ENCODE measurements at places on chromosomes 6 and 20.
A peak's percentile ranks its signal among the peaks of the same experiment; 100 is the strongest.

DNA sequence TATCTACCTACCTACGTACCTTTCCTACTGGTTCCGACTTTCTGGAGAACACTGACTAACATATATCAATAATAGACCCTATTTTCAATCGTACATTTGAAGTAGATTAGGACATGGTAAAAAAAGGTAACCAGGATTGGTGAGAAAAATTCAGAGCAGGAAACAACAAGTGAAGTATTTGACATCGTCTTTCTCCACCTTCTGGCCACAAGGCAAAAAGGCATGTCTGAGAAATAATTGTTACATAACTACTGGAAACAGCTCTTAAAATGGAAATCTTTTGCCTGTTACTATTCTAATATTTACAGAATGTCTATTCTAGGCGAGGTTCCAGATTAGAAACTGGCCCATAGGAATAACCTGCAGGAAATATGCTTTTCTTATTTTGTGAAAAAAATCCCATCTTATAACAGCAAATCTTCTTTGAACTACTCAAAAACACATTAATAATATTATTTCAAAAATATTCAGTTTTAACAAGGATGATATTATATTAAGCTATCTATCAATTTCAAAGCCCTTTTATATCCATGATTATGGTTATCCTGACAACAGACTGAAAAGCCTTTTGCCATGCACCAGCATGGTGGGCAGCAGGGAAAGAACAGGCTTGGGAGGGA is 80.8 kb downstream of the RCAN2 start:
- DNase-seq, result no peak

- no peak for DNase-seq
Observed at GRCh38 chr6:27091661-27092315, 155.7 kb upstream of the PRSS16 start.

- DNase-seq, result peak; percentile 24
Observed at GRCh38 chr6:167141667-167142432, 15.9 kb downstream of the GPR31 start.

DNA sequence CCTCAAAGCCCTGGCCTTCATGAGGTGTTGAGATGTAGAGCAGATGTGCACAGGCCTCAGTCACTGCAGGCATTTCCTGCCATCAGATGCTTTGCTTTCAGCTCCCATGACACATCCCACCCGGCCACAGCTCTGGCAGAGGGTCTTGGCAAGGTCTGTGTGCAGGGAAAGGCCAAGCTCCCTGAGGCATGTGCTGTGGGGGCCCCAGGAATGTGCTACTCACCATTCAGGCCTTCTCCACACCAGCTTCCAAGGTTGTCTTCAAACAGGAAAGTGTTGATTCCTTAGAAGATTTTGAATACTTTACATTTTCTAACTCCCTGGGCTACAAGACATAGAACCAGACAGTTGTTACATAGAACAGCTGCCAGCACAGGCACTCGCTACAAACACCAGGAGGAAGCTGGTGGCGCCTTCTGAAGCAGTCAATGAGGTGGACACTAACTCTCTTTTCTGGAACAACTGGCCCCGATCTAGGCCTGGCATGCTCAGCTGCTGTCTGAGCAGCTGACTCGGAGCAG is 27.8 kb downstream of the CASS4 start:
- no peak for DNase-seq

GRCh38 chr6:44851176-44851575 is 463.7 kb downstream of the CDC5L start:
- no peak for DNase-seq

GRCh38 chr6:90294989-90295853 is 1.4 kb downstream of the BACH2 start:
- DNase-seq, result peak; percentile 77

GRCh38 chr6:86045038-86045437 is 402.4 kb upstream of the SYNCRIP start:
- DNase-seq, result no peak

GRCh38 chr6:130841128-130841728 is 14.0 kb downstream of the SMLR1 start:
- DNase-seq, result no peak

DNA sequence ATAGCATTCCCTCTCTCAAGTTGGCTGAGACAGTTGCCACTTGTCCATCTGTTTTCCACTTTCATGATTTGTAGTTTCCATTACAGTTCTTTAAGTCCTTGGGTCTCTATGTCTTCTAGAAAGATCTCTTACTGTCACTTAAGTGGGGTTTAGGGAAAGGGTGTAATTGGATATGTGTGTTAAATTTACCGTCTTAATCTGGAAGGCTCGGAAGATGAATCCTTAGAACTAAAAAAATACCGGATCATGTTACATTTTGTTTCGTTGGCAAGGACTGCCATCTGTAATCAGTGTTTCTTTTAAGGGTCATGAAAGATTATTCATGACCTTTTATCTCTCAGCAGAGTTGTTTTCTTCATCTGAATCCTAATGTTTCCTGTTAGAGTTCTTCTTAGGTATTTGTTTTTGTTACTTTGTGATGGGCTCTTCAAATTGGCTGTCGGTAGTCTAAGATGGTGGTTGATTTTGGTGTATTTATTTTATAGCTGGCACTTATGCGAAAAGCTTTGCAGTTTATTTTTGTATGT is 21.8 kb upstream of the BTBD3 start:
- no peak for DNase-seq

- no peak for DNase-seq
Observed at GRCh38 chr6:134309983-134310605, 7.8 kb downstream of the SGK1 start.

- no peak for DNase-seq
Observed at GRCh38 chr20:39913274-39913673, 775.8 kb downstream of the MAFB start.

GRCh38 chr6:141541581-141542324 is 591.0 kb upstream of the GJE1 start:
- DNase-seq, result no peak

DNA sequence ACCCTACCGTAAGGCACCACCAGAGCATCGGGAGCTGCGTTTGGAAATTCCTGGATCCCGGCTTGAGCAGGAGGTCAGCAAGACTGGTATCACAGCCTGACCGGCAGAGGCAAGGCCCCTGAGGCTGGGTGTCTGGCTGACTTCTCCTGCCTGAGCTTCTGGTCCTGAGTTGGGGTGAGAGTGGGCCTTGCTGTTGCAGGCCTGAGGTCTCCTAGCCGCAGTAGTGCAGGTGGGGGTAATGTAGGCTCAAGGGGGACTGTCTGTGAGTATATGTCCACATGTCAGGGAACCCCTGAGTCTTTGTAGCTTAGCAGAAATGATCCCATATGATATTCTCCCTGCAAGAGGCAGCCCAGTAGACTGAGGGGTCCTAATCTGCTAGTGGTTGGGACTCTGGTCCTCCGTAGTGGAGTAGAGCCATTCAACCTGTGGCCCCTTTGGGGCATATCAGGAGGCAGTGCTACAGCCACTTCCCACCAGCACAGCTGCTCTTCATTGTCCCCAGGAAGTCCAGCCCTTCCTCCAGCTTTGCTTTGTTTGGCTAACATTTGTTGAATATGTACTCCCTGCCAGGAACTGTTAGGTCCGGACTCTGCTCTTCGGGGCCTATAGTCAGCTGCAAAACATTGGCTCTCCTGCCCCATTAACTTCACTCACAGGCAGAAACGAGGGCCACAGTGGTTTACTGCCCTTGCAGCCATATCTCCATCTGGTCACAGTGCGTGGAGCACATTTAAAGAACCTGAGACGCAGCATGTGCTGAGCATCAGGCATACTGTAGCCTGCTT is 10.9 kb downstream of the LRRC73 start:
- DNase-seq, result no peak

DNA sequence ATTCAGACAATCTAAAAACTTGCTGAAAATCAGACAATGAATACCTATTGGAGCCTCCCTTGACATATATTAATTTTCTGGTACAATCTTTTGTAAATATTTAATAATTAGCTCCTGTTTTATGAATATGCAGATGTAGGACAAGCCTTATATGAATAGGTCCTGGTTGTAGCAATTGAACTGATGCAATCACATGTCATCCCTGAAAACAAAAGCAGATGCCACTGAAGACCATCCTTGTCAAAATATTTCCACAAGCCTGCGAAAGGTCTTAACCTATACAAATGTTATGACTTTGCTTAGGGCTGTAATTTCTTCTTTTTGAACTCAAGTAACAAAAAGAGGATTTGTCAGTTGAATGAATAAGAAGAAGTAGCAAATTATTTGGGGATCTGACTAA is 722.1 kb downstream of the EYS start:
- no peak for DNase-seq

DNA sequence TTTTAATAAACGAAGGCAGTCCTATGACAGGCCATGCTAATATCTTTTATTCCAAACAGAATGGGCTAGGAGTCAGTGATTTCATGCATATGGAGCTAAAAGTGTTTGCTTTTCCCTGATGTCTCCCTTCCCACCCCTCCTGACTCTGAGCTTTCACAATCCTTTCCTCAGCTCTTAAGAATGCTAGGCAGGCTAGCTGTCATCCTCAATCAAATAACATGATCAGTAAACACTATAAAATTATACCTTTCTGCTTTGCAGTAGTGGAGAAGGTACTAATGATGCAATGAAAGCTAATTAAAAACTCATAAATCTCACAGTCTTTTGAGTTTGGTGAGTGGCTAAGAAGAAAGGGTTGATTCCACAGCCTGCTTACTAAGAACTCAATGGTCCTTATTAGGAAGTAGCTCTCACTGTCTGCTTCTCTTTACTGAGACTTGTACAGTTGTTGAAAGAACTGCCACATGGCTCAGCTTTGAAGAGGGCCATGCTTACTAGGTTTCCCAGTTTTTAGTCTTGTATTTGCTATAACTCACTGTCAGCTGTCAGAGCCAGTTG is 250.9 kb upstream of the JAG1 start:
- no peak for DNase-seq

GRCh38 chr6:125811259-125811658 is 20.5 kb downstream of the NCOA7 start:
- DNase-seq, result no peak

DNA sequence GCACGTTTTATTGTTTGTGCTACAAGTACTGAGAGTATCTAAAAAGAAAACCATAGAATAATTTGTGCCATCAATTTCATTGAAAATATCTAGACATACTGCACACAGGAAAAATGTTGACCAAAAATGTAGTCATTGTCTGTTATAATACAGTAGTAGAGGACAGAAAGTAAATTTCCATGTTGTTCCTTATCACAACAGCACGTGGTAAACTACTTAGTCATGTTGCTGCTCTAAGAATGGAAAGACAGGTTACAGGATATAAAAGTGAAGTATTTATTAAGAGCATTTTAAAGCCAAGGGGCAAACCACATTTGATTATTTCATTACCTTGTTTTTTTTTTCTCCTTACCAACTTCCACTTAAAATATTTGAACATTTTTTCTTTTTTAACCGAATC is 89.0 kb upstream of the CEP85L start:
- DNase-seq, result no peak

GRCh38 chr6:34043359-34043758 is 102.5 kb downstream of the GRM4 start:
- no peak for DNase-seq

DNA sequence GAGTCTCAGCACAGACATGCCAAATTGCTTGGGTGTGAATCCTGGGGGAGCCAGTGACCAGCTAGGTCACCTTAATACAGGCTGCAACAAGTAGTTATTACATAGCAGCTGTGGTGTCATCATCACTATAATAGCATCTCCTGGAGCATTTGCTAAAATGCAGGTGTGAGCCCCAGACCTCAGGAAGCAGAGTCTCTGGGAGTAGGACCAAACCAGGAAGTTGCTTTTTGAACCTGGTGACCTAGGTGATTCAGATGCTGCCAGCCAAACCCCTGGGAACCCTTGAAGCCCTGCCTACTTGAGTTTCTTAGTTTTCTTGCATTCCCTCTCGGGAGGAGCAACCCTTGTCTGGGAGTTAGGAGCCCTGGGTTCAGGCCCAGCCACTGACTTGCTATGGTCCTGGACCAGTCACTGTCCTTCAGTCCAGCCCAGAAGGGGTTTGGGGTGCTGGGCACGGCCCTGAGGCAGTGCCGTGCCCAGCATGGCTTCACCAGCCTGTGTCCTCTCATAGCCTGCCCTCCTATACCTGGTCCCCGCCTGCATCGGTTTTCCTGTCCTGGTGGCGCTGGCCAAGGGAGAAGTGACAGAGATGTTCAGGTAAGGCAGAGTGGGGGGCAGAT is 39.3 kb upstream of the ID1 start:
- no peak for DNase-seq

DNA sequence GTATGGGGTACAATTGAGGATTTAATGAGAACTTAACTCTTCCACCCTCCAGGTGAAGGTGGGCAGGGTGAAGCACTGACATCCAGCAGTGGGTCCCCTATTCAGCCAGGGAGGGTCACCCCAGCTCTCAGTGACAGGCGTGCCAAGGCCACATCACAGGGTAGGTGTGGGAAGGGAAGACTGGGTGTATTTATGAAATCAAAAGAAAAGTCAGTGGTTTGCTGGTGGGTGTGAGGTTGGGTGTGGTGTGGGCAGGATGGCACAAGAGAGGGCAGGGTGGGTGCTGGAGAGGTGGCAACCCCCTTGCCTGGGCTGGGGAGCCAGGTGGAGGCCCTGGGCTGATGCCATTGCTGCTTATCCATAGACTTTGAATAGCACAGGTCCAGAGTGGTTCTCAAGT is 16.6 kb downstream of the SYNDIG1 start:
- DNase-seq, result no peak

- DNase-seq, result no peak
Observed at GRCh38 chr6:150267686-150268561, 100.9 kb upstream of the IYD start.

- DNase-seq, result no peak
Observed at GRCh38 chr6:80003826-80004172, 650 bp upstream of the TTK start.

- no peak for DNase-seq
Observed at GRCh38 chr6:133726188-133726587, 162.7 kb upstream of the TCF21 start.

DNA sequence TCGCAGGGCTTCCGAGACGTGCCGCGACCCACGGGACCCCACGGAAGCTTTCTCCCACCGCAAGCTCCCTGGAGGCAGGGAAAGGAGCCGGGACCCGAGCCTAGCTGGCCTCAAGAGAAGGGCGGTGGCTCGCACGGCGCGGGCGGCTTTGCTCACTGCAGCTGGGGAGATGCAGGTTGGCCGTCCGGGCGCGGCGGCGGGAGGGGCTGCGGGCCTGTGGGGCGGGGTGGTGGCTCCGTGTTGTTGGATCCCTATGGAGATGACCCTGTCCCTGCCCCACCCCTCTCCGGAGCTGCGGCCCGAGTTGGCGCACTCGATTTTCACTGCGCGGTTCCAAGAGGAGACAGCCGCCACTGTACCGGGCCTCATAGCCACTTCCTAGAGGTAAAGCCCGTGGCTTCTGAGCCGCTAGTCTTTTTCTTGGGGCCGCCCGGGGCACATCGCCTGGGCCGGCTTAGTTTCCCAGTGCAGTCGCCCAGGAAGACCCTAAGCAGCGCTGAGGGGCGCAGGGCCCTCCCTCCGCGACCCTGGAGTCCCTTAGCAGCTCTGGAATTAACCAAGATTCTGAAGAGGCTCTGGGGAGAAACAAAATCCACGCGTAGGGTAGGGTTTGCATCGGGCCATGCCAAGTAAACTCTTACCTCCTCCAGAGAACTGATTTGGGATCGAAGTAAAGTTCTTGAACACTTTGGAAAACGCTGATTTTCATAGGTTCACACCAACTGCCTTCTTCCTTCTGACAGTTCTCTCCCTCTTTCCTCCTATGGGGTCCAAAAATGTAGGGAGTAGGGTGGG is at the start of gene ECT2L:
Gene ECT2L (plus strand): TSS at position 279 of the 795 bp plus-strand sequence. CDS start 17,188 bp downstream, outside the sequence.
- no peak for DNase-seq

GRCh38 chr20:6665621-6666355 is 101.7 kb upstream of the BMP2 start:
- DNase-seq, result no peak
